Tibial artery (tissue), 4 donors: ENCODE measurements at places on chromosomes 5 and 9.
A peak's percentile ranks its signal among the peaks of the same experiment; 100 is the strongest.

GRCh38 chr5:32446630-32447029, 2.1 kb upstream of the ZFR start:
- no peak for DNase-seq

DNA sequence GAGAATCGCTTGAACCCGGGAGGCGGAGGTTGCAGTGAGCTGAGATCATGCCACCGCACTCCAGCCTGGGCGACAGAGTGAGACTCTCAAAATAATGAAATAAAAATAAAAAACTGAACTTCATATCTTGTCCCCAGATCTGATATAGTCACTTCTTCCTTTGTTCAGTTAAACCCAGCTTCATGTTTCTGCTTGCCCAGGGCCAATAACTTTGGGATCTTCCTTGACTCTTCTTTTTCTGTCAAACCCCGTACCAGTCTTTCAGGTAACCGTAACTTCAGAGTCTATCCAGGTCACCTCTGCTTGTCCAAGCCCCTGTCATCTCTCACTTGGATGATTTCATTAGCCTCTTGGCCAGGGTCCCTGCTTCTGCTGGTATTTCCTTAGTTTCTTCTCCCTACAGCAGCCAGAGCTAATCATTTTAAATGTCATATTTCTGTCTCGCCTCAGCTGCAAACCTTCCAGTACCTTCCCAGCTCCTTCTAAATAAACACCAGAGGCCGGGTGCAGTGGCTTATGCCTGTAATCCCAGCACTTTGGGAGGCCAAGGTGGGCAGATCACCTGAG, 19.7 kb upstream of the ABL1 start:
- no peak for DNase-seq

GRCh38 chr5:77698920-77699319, 60.4 kb upstream of the OTP start:
- no peak for DNase-seq

- DNase-seq = no peak
Measured at GRCh38 chr5:35852084-35852734, 4.5 kb upstream of the IL7R start.

DNA sequence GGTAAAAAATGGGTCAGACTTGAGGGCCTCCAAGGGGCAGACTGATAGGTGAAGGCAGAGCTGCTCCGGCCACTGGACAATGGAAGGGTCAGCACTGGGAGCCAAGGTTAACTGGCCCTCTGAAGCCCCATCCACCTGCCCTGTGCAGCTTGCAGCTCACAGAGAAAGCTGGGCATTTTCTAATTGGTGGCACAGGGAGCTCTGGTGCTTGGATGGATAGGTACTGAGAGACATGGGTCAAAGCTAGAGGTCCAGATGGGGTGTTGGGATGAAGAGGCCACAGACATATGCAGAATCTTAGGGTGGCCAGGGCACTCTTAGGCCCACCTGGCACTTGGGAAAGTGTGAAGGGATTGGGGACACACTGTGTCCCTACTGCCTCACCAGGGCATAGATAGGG, 29.5 kb upstream of the SARDH start:
- peak; percentile 35 for DNase-seq

GRCh38 chr5:34552686-34553085, 103.4 kb upstream of the RAI14 start:
- no peak for DNase-seq
